NCI-H526 treated with DMSO at 0.1 percent for 48 hours (cell line): ENCODE measurements at places on chromosomes 11 and 22.
A peak's percentile ranks its signal among the peaks of the same experiment; 100 is the strongest.

GRCh38 chr11:73428699-73429098 lies 52.5 kb downstream of the RELT start:
- DNase-seq, result no peak

GRCh38 chr11:116725434-116726221 lies 47.2 kb downstream of the BUD13 start:
- no peak for DNase-seq

- no peak for DNase-seq
Measured at GRCh38 chr11:19027829-19028595, 32.5 kb downstream of the MRGPRX2 start.

DNA sequence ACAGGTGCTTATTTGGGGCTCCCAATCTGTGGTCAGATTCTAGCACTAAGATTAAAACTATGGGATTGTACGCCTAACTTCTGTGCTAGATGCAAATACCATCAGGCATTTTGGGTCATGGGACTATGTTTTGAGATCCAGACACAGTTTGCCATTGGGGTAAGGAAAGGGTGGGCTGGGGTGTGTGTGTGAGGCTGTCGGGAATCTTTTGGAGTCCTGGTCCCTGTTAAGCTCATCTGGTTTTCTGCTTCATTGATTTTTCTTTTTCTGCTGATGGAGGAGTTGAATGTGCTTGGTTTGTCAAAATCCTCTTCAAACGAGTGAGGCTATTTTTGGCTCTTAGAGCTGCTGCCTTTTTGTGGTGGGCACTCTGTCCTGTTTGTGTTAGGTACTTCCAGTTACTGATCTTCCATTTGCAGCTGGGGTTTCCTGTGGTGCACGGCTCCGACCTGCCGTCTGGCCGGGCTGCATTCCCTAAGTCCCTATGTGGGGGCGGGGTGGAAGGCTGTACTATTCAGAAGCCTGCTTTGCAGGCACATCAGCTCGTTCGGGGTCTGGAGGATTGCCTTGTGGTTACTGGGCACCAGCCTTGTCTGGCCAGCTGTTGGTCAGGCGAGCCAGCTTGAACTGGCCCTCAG lies 2.9 kb downstream of the BCR start:
- no peak for DNase-seq

DNA sequence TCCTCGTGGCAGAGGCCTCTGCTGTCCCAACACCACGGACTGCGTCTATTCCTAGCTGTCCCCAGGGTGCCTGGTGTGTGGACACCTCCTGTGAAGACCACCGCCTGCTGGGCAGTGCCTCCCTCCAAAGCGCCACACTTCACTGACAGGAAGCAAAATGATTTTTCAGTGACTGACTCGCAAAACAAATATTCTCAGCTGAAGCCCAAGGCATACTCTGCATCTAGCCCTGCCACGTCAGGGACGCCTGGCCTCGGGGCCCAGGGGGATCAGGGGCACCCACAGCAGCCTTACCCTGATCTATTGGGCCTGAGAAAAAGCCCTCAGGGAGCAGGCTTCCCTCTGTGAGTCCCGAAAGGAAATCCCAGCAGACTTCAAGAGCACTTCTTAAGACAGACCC lies 2.2 kb downstream of the BRD1 start:
- no peak for DNase-seq

DNA sequence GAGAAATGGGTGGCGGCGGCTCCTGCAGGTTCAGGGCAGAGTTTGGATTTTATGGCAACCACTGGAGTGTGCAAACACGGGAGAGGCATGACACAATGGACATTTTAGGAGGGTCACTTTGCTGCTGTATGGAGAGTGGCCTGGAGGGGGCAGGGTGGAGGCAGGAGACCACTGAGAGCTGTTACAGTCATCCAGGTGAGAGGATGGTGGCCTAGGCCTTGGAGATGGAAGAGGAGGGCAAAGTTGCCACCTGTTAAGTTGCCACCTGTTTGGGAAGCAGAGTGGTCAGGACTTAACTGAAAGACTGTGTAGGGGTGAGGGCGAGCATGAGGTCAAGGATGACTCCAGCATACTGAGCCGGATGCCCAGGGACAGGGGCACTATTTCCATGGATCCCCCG lies 2.3 kb upstream of the RAD9A start:
- DNase-seq, result peak; percentile 16

- no peak for DNase-seq
Measured at GRCh38 chr11:39668640-39669039, 1790.8 kb downstream of the LRRC4C start.

GRCh38 chr22:27989758-27990450 lies 70.8 kb upstream of the PITPNB start:
- no peak for DNase-seq

- no peak for DNase-seq
Measured at GRCh38 chr11:12871241-12871640, 137.9 kb upstream of the RASSF10 start.

DNA sequence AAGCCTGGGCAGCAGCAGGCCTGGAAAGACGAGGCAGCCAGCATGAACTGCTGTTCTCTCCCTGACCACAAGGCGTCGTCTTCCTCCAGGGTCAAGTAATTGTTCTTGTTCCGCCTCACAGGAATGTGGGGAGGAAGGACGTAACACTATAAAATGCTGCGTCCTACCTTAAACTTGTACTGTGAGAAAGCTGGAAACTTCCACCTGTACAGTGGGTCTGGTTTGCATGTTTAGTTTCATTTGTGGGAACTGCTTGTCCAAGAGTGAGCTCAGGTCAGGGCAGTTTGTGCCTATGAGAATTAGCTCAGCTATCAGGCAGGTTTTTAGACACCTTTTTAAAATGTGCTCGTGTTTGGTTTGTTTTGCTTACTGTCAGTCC lies 55.2 kb downstream of the PANX1 start:
- DNase-seq, result peak; percentile 30

- DNase-seq, result no peak
Measured at GRCh38 chr11:12927221-12927620, 81.9 kb upstream of the RASSF10 start.

DNA sequence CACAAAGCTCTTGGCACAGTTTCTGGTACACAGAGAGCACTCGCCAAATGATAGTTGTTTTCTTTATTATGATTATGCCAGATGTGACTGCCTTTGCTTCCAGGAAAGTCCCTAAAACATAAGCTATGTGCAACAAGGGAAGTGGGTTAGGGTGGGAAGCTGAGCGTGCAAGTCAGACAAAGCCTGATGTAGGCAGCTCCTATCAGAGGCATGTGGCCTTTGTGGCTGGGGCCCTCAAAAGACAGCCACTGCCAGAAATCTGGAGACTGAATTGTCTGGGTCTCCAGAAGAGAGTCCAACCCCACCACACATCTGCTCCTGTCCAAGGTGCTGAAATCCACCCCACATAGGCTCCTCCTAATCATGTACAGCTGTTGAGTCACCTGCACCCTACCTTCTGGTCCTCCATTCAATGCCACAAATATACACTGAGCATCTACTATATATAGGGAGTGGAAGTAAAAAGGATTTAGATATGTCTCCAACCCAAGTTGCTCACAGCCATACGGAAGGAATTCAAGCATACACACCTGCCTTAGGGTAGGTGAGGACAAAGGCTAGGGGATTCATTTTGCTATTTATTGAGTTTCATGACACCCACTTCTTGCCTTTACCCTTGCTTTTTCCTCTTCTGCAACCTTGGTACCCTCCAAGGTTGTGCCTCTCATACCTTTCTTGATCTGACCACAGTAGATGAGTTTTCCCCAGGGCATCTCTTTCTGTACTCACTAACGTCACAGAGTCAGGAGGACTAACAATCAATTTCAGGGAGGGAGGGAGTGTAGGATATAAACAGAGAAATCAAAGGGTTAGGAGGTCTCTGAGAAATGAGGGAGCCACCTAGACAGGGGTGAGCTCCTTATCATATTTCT lies 12.4 kb downstream of the SEC14L3 start:
- DNase-seq, result no peak

- no peak for DNase-seq
Measured at GRCh38 chr22:49533886-49534285, 293.8 kb downstream of the BRD1 start.

GRCh38 chr11:79219186-79220045 lies 221.4 kb downstream of the TENM4 start:
- no peak for DNase-seq

- DNase-seq, result no peak
Measured at GRCh38 chr22:49873228-49873940, 19.7 kb downstream of the ZBED4 start.

DNA sequence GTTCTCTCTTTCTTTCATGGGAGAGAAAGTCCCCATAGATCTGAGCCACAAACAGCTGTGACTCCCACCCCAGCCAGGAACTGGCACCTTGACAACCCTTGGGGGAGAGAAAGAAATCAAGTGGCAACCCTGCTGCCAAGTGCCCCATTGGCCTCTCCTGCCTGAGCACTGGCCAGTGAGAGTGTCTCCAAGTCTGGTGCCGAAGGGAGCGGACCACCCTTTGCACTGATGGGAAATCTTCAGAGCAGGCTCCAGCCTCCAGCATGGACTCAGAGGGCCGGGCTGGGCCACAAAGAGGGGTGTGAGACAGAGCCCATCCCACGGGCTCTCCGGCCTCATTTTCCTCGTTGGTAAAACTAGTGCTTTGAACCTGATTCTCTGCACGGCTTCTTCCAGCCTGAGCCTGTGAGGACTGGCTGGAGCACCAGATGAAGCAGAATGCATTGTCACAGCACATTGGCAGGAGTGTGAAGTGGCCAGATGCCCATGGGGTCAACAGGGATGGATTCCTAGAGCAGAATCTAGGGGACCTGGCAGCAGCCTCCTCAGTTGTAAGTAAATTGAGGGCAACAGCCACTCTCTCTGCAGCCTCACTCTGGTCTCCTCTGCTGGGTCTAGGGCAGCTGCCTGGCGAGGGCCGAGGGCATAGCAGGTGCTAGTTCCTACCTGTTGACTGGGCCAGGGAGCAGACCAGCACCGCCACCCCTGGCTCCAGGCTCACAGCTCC lies 81.4 kb downstream of the TRIM29 start:
- no peak for DNase-seq

DNA sequence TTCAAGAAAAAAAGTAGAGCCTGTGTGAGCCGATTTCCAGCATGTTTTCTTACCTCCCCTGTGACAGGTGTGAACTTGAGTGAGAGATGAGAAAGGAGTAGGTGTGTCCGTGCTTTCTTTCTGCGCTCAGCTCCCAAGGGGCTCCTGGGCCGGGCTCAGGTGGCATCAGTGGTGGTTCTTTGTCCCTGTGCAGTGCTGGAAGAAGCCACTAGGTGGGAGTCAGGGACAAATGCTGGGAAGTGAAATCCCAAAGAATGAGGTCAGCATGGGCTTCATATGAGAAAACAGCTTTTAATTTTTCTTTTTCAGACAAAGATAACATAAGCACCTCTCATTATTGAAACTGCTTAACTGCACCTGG lies 57.8 kb downstream of the PPFIBP2 start:
- DNase-seq, result peak; percentile 73
